Frontal cortex (tissue), 4 donors: ENCODE measurements at places on chromosomes 12 and 14. TPM values are rescaled to one million over a fixed set of nuclear protein-coding genes. Genes with fewer than 3 reads are reported as not detected.

DNA sequence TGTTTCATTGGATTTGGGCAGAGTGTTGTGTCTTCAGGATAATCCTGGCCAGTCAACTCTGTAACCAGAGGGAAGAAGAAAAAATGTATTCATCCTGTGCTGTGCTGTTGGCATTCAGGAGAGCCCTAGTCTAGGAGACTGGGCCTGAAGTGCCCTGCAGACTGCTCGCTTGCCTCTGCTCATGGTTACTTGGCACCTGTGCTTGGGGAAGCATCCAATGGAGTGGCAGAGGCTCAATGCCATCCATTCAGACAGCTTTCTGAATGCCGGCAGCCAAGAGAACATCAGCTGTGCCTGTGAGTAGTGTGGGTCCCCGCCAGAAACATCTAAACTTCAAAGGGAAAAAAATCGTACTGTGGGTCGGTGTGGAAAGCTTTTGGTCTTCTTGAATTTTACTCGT lies 124.2 kb downstream of the SRGAP1 start:
- peak; percentile 23 for DNase-seq

- no peak for DNase-seq
Observed at GRCh38 chr12:88585077-88585476, 4.8 kb upstream of the KITLG start.

- no peak for DNase-seq
Observed at GRCh38 chr12:41804026-41804425, 340.6 kb downstream of the GXYLT1 start.

The LGR5 gene
- under 0.01 TPM for total RNA-seq
